Stimulated activated CD8-positive, alpha-beta memory T cell treated with anti-CD3 and anti-CD28 coated beads, Interleukin-7, amount 100 ng/mL, for 24 hours (primary cell): ENCODE measurements at places on chromosomes 7 and 10.

DNA sequence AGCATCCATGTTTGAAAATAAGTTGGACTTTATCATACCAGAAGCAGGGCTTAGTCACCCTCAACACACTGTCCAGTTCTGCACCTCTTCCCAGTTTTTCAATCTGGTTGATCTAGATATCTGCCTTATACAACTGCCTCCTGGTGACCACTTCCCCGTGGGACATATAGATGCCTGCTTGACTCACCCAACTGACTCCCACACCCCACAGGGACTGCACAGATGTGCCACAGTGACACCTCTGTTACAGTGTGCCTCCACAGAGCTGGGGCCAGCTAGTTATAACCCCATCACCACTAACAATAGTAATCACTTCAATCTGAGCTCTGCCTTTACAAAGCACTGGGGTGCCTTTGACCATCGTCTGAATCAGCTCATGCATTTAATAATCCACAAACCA lies 82.6 kb upstream of the AOAH start:
- DNase-seq, result no peak

- no peak for DNase-seq
Measured at GRCh38 chr10:99888622-99889021, 106.2 kb downstream of the ABCC2 start.

GRCh38 chr10:59172567-59172966 lies 3.9 kb upstream of the PHYHIPL start:
- DNase-seq, result no peak

GRCh38 chr7:137625197-137625596 lies 221.6 kb downstream of the DGKI start:
- DNase-seq, result no peak

DNA sequence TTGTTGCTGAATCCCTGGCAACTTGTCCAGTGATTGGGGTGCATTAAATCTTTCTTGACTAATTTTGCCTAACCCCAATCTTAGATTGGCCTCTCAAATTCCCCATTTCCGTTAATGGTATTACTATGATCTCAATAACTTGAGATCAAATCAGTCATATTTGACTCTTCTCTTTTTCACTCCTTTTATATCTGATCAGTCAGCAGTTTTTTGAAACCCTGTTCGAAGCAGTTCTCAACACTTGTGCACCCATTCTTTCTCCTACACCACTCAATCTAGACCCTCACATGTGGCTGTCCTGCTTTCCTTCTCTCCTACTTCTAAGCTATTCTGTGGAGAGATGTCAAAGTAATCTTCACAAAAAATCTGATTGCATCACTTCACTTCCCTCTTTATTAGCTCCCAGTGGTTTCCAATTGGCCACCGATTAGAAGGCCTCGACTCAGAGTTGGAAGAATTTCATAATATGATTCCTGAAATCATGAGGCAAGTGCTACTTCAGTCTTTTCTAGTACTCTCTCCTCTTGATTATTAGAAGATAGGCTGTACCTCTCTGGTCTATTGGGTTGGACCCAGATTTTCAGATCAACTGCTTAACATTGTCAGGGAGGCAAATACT lies 128.9 kb downstream of the ZNF365 start:
- DNase-seq, result no peak

DNA sequence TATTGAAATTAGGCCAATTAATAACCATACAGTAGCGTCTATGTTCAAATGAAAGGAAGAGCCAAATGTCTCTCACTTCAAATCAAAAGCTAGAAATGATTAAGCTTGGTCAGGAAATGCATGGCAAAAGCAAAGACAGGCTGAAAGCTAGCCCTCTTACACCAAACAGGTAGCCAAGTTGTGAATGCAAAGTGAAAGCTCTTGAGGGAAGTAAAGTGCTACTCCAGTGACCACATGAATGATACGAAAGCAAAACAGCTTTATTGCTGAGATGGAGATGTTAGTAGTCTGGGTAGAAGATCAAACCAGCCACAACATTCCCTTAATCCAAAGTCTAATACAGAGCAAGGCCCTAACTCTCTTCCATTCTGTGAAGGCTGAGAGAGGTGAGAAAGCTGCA lies 123.8 kb downstream of the TEX36 start:
- DNase-seq, result no peak

GRCh38 chr7:66307591-66308215 lies 102.6 kb downstream of the TPST1 start:
- DNase-seq, result no peak

GRCh38 chr10:63007112-63007511 lies 126.0 kb upstream of the NRBF2 start:
- DNase-seq, result no peak

DNA sequence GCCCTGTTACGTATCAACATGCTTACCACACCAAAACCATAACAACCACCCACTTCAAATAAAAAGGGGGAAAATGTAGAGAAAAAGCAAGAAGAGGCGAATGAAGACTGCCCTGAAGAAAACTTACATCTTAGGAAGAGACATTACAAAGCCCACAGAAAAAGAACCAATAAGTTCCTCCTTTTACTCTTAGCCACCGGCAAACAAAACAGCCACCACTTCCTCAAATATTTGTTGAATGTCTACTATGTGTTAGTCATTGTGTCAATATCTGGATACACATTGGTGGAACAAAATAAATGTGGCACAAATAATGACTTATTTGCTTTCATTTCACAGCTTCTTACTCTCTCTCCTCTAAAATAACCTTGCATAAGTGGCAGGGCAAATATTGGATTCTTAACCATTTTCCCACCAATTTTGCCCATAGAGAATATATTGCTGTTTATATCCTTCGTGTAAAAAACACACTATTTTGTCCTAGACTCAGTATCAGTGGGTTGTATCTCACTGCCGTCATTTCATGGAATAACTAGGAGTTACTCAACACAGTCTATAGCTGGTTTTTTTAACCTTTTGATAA lies 106.8 kb downstream of the ANK3 start:
- no peak for DNase-seq
